Inflammatory macrophage treated with lipopolysaccharide for 1 hour (primary cell): ENCODE measurements at places on chromosomes 6 and 20.
A peak's percentile ranks its signal among the peaks of the same experiment; 100 is the strongest.

DNA sequence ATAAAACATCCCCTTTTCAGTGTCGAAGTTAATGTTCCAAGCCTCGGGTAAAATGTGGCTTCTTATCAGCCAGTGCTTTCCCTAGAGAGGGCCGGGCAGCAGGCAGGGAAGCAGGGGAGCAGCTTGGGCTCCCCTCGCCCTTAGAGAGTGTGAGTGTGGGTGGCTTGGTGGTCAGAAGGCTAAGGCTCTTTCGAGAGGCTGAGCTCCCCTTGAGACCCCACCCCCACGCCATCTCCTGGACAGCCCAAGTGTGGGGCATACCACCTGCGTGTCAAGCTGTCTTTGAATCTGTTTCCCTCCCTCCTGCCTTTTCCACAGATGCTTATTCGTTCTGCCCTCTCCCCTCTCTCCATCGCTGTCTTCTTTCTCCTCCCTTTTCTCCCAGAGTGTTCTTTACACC lies 95.1 kb upstream of the FOXP4 start:
- no peak for DNase-seq

GRCh38 chr6:16956361-16956760 lies 145.5 kb upstream of the STMND1 start:
- no peak for DNase-seq

GRCh38 chr6:163823577-163823976 lies 409.1 kb downstream of the QKI start:
- no peak for DNase-seq

GRCh38 chr6:122200440-122200839 lies 199.0 kb upstream of the HSF2 start:
- no peak for DNase-seq

GRCh38 chr6:26594730-26595632 lies 1.8 kb upstream of the ABT1 start:
- DNase-seq: peak; percentile 38
